T-helper 2 cell (primary cell): ENCODE measurements at places on chromosomes 5 and 9.

DNA sequence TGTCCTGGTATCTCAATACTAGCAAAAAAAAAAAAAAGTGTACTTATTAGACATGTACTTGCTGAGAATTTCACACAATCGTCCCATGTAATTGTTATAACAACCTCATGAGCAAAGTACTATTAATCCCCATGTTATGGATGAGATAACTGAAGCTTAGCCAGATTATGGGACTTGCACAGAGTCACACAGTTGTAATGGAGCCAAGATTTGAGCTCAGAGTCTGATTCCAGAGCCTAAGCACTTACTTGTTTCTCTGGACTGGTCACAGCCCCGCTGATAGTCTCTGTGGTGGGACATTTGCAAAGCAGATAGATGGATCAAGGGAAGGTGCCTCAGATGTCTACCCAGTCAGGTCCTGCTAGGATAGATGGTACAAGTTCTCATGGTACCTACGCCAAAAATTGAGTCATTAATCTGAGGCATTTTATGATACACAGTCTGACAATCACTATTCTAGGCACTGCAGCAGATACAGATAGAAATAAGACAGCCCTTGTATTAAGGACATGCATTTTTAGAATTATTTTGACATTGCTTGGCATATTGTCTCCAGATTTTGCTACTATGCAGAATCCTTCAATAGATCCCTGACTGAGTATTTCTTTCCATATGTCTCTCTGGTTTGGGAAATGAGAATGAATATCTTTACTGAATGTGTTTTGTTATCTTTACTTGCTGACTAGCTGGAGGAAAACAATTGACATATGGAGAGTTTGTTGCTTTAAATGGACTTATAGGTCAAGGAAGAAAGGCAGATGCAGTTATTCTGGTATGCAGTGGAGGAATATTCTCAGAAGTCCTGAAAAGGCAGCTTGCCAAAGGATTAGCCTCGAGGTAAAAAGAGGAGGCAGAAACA, 149.5 kb downstream of the ADAMTSL1 start:
- DNase-seq: no peak

DNA sequence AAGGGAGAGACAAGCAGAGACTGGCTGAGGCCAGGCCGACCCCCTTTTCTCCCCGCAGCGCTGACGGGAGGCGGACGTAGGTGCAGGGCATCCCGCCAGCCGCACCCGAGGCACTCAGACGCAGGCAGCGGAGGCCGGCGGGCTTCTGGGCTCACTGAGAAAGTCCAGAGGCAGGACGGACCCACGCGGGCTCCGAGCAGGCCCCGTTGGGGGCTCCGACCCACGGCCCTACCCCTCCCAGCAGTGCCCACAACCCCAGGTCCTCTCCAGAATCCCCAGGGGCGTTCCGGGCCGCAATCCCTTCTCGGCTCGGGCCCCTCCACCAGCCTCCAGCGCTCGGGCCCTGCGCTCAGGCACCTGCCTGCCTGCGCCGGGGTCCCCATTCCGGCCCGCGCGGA, 543 bp downstream of the MTMR12 start:
- DNase-seq: peak; percentile 65

- no peak for DNase-seq
Measured at GRCh38 chr5:132775476-132775961, 1.5 kb downstream of the SEPTIN8 start.

DNA sequence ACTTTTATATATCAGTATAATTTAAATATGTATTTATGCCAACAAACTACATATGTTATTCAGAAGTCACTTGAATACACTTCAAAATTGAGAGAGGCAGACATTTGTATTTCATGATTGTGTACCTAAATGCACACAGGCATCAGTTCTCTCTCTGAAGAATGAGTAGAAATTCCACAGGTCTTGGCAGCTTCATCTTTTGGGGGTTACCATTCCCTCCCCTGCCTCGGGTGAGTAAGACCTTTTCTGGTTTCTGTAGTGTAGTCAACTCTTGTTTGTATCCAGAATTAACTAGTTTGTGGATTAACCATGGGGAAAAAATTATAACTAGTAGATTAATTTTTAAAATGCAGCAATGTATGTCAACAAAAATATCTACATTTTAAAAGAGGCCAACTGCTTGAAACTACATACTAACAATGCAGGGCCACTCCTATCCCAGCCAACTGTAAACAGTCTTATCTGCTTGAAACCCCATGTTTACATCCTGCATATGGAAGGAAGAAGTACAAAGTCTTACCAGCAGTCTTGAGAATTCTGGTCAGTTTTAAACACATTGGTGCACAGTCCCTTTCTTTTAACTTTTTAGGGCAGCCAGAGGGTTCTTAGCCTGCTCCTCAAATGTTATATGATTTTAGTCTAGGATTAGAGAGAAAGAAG, 339.6 kb upstream of the KIF2A start:
- no peak for DNase-seq

GRCh38 chr5:18553269-18553668, 919.0 kb downstream of the TAF11L14 start:
- no peak for DNase-seq

DNA sequence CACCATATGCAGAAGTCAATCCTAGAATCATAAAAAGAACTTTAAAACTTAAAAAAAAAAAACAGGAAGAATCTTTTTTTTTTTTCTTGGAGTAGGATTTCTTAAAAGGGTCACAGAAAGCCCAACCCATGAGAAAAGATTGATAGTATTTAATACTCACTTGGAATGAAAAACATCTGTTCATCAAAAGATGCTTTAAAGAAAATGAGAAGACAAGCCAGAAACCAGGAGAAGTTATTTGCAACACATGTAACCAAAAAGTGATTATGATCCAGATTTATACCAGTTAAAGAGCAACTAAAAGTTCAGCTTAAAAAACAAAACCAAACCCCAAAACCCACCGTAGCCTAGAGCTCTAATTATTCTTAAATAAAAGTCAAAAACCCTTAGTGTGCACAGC, 69.3 kb downstream of the TLE4 start:
- no peak for DNase-seq

GRCh38 chr5:133859073-133859472, 109.4 kb downstream of the C5orf15 start:
- no peak for DNase-seq

GRCh38 chr9:89319015-89319905, 960 bp downstream of the SECISBP2 start:
- DNase-seq: no peak
